ENCODE measurements at places on chromosomes 2 and 18.

DNA sequence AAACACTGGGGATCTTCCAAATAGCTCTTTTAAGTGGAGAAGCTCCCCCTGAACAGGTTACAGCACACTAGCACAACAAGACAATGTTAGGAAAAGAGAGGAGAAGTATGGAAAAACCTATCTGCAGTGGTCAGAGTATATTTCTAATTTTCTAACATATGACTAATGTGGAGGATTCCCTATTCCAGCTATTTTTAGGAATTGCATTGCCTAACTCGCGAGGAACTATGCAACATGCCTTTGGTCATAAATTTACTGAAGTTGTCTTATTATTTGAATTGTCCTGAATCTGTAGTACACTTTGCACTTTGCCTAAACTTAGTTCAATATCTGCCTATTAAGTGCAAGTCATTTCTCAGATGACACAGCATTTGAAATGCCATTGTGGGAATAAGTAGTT is 381.4 kb downstream of the CCDC85A start:
- DNase-seq: no peak

DNA sequence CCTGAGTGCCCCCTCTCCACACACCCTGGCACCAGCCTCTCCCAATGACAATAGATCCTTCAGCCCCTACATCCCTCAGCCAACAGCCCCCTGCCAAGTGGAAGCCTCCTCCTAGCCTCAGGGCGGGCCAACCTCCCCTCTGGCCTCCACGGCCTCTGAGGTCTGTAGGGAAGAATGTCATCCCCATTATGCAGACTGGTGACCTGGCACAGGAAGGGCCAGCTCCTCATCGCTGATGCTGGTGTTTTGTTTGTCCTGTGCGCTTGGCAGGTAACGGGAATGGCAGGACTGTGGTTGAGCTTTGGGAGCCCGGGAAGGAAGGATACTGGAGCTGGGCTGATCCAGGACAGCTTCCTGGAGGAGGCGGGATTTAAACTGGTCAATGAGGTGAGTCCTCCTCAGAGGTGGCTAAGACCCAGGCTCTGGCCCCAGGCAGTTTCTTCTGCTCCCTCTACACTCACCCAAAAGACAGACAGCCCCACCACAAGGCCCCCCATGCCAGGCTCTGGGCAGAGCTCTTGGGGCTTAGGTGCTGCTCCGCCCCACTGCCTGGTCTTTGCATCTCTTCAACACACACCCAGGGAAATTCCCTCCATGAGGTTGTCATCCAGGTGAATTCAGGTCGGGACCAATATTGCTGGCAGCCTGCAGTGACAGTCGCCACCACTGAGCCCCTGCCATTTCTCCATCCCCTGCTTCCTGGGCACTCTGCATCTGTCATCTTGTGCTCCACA is 75.2 kb upstream of the SMAD7 start:
- DNase-seq: no peak

- peak; percentile 96 for DNase-seq
Observed at GRCh38 chr2:28366496-28367282, 26.0 kb upstream of the FOSL2 start.

GRCh38 chr2:241273210-241274020 is 42.1 kb downstream of the HDLBP start:
- no peak for DNase-seq

DNA sequence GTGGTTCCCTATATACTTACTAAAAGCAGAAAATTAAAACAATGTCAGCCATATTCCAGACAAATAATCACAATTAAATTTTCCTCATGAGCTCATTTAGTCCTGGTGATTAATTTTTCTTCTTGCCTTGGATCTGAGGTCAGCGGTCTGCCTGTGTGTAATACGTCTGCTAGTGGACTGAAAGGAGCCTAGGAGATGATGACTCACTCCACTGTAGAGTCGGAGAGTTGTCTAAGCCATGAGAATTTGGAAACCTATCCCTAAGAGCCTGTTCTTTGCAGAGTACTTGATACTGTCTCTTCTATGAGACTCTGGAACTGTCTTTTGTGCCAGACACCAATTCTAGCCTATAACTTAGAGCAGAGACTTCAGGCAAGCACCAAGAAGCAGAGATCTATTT is 94.2 kb upstream of the RAB27B start:
- DNase-seq: no peak

GRCh38 chr18:62876111-62876510 is 160.8 kb downstream of the PHLPP1 start:
- DNase-seq: no peak

- no peak for DNase-seq
Observed at GRCh38 chr2:195537811-195538210, 119.2 kb upstream of the SLC39A10 start.

- DNase-seq: no peak
Observed at GRCh38 chr18:63071701-63072141, 247.8 kb downstream of the BCL2 start.

GRCh38 chr18:9712611-9713010 is 4.5 kb downstream of the RAB31 start:
- DNase-seq: no peak

DNA sequence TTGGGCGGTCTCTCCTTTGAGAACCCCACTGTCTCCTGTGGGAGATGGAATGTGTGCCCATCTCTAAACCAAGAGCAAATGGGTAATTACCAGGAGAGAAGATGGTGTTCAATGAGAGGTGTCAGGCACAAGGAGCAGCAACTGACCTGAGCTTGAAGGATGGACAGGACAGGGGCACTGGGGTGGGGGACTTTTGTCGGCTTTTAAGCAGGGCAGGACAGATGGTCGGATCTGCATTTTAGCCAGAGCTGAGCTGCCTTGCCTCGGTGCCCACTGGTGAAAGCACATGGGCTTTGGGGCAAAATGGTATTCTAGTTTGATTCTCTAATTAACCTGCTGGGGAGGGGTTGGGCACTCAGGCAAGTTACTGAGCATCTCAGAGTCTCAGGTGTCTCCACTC is 98.0 kb downstream of the INHBB start:
- DNase-seq: no peak

DNA sequence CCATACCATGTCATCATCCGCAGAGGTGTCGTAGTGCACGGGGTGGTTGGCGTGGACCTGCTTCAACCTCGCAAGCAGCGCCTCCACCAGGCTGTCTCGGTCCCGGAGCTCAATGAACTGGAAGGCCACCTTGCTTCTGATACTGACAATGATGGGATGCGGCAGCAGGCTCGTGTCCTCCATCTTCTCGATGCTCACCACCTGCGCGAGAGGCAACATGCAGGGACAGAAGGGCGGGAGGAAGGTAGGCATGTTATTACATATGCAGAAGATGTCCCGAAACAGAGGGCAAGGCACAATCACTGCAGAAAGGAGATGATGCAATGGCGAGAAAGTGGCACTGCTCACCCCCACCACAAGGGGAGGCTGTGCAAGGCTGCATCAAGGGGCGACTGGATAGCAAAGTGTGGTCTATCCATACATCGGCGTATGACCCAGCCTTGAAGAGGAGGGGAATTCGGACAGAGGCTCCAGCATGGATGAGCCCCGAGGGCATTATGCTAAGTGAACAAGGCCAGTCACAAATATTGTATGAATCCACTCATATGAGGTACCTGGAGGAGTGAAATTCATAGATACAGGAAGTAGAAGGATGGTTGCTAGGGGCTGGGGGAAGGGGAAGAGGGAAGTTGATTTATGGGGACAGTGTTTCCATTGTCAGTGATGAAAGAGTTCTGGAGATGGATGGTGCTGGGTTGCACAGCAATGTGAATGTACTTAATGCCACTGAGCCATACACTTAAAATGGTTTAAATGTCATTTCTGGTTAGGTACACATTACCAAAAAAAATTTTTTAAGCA is 36.6 kb downstream of the RPL31 start:
- DNase-seq: no peak

DNA sequence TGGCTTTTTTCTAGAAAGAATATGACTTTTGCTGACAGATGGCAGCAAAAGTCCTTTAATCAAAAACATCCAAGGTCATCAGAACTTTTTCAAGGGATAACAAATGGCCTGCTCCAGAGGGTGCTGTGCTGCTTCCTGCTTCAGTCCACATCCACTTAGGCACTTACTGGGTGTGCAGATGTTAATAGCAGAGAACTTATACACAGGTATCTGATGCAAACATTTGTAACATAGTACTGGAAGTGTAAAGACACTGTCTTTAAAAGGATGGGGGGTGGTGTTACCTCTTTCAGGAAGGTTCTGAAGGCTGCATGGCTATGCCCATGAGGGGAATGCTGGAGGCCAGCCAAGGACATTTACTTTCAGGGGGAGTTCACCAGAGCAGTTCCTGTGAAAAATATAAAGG is 5.5 kb downstream of the HOXD8 start:
- DNase-seq: no peak
